GM04504 (cell line): ENCODE measurements at places on chromosomes 6 and 20.

DNA sequence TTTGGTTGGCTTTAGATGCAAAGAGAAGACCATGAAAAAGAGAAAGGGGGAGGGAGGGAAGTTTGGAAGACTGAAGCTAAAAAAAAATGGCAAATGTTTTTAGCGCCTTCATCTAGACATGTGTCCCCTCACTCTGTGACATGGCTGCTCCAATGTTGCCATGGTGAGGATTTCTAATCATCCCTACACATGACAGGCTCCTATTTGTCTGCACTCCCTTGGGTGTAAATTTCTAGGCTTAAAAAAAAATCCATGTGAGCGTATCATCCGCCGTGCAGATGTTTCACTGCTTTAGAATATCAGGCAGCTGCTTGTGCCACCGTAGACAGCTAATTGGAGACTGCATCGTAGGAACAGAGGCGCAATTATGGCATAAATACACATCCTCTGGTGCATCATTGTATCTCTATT lies 761.1 kb upstream of the MMS22L start:
- no peak for DNase-seq

GRCh38 chr6:15754035-15754705 lies 91.3 kb upstream of the DTNBP1 start:
- peak; percentile 49 for DNase-seq

- no peak for DNase-seq
Observed at GRCh38 chr6:20328266-20328923, 73.3 kb upstream of the E2F3 start.

DNA sequence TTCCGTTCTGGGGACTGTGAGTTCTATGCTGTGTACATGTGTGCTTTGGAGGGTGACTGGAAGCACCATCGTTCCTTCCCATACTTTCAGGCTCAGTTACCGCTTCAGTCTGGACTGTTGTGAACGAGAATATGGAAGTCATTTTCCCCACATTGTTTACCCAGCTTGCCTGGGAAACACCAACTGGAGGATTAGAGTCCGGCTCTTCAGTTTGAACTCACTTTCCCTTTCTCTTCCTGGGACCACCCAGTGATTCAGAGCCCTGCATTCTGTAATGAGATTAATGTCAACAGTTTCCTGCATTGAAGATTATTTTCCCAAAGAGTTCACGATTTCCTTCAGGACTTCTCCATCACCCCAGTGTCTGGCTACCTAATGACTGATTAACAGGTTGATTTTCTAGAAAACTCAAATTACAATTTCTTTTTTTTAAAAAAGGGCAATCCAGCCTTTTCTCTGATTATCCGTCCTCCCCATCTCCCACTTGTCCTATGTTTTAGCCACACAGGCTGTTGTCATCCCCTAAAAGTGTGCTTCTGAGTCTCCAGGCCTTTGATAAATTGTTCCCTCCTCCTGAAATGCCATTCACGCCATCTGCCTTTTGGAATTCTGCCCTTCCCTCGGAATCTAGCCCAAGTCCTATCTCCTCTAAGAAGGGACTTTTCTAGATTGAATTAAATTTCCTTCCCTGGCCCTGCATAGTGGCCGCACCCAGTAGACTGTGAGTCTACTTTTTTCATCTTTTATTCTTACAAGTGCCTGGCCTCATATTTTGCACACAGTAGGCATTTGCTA lies 3.3 kb upstream of the TAGAP start:
- no peak for DNase-seq

DNA sequence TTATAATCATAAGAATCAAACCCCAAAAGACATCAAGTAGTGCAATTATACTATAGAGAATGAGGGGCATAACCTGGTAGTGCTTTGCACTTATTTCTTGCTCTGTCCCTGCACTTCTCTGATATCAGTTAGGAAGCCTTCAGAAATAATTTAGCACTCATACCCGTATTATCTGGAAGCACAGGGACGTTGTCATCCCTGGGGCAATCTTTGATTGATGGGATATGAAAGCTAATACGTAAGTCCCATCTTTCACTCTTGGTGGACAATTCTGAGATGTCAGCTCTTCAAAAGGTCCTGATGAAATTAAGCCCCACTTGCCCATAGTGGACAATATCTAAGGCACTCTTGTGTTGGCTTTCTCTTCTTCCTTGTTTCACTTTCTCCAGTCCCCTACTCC lies 144.9 kb downstream of the HACE1 start:
- DNase-seq, result no peak

DNA sequence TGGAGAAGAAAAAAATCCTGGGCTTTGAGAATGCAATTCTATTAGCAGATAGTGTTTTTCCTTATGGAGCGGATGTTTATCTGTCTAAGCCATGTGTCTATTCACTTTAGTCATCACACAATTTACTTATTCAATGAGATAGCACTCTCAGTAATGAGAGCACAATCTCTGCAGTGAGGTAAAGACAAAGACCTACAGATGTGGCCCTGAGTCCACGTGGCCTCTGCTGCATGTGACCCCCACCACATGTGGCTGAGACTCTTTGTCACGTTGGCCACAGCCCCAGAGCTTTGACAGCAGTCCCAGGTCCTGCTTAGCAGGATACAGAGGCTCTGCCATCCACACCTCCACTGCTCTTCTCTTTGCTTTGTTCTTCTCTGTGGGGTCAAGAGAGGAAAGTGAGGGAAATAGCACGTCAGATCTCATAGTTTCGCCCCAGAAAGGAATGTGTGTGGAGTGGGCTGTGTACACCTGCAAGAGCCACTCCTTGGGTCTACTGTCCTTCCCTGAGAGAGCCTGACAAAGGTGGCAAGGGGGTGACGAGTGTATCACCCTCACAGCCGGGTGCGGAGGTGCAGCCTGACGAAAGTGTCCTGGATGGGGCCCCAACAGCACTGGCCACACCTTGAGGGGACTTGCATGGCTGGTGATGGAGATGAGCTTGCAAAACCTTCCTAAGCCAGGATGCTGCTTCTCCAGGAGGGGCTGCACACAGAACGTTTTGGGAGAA lies 40.7 kb downstream of the ZNF831 start:
- no peak for DNase-seq
